ENCODE measurements at places on chromosomes 1 and 21.

DNA sequence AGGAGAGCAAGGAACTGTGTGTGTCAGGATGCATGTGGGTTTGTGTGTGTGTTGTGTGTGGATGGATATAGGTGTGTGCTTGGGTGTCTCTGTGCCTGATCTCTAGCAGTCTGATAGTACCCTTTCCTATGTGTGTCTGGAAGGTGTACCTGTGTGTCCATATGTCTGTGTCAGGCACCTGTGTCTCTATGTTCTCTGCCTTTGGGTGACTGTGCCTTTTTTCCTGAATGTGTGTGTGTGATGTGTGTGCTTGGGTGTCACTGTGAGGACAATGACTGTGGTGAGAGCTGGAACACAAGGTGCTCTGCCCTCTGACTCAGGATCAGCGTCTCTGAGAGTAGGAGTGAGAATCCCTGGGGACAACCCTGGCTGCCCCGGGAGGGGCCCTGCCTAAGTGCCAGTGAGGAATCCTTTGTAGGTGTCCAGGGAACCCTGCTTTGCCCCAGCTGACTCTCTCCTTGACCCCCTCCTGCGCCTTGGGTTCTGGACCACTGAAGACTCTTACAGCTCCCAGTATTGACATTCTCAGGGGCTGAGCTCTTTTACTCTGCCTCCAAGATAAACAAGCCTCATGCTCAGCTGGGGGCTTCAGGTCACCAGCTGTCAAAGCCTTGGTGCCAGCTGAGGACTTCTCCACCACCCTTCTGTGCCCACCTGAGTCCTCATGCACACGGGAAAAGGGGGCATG, 735 bp upstream of the EFNA3 start:
- no peak for DNase-seq

DNA sequence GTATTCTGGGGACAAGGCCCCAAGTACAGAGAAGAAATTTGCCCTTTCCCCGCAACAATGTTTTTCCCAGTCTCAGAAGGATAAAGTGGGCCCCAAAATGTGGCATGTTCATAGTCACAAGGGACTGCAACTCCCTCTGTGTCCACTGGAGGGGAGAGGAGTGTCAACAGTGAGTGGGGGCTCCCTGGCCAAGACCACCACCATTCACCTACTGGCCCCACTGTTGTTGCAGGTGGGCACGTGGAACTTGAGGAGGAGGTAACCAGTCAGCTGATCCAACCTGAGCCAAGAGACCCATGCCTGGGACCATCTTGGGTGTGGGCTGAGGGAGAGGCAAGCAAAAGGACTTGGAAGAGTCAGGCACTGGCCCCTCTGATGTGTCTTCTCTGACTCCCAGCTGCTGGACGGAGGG, 777 bp downstream of the NUDT17 start:
- DNase-seq = no peak

DNA sequence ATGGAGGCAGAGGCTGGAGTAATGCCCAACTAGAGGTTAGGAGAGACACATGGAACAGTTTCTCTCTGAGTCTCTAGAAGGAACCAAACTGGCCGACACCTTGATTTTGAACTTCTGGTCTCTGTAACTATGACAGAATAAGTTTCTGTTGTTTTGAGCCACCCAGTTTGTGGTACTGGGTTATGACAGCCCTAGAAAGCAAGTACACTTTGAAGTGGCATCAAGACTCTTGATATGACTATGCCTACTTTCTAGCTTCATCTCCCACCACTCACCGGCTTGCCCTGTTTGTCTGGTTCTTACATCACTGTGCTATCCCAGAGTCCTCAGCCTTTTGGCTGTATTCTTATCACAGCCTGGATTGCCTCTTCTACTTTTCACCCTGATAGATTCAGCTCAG, 230.3 kb upstream of the USP24 start:
- DNase-seq = no peak

GRCh38 chr1:180003026-180003695, 48.6 kb downstream of the CEP350 start:
- DNase-seq = no peak

DNA sequence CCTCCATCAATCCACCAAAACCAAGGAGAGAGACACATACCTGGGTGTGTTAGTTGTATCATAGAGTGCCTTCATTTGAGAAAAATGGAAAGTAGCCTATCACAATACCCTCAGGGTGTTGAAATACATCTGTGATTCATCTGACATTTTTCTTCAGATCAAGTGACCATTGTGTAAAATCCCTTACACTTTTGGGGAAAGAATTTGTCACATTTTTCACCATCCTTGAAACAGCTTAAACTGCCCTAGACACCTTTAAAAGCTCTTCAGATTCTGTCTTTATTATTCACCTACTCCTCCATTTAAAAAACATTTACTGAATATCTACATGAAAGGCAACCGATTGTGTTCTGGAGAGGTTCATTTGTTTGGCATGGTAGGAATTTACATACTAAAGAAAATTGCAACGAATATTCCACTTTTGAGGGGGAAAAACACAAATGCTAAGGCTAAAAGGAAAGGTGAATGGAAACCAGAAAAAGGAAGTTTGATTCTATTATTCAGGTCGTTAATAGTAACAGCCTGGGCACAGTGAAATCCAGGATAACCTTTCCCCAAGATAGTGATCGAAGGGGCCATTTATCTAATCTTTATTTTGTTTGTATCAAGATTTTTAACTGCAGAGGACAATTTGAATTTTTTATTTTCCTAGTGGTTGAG, 70.4 kb upstream of the SAMSN1 start:
- DNase-seq = no peak

- DNase-seq = no peak
These were observed 388.5 kb downstream of the OMA1 start for GRCh38 chr1:58158016-58158415.

- no peak for DNase-seq
These were observed 7.0 kb upstream of the TRIM45 start for GRCh38 chr1:117128323-117129079.

DNA sequence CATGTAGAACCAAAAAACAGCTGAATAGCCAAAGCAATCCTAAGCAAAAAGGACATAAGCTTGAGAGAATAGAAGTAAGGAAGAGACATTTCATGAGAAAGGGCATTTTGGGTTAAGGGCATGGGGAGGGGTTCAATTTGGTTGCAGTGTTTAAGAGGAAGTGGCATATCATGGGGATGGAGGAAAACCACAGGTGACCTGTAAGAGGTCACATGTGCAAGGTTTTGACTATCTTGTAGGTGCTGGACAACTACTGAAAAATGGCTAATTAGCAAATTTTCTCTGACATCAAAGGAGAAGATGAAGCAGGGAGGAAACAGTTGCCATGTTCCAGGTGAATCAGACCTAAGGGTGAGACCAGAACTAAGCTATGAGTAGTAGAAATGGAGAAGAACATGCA, 31.3 kb upstream of the ROR1 start:
- DNase-seq = no peak

DNA sequence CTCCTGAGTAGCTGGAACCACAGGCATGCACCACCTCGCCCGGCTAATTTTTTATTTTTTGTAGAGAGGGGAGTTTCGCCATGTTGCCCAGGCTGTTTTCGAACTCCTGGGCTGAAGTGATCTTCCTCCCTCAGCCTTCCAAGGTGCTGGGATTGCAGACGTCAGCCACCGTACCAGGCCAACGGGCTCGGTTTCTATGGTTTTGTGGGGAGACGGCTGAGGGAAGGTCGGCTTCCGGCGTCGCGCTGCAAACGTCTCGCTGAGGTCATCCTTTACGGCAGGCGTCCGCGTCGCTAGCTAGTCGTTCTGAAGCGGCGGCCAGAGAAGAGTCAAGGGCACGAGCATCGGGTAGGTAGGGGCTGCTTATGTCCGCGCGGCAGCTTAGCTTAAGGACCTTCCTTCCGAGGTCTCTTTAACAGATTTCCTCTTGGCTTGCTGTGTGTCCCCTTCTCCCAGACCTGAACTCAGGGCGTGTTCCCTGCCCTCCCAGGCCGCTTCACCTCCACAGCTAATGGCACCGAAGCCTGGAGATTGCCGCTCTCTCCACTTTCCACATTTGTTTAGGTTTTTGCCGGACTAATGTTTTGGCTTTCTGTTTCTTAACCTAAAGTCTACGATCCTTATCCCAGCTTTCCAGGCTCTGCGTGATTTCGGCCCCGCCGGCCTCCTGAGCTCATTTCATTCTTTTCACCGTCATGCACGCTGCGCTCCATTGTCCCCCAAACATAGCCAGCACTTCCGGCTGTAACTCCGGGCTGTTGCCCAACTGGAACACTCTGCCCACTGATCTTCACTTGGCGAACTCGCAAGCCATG, at the start of gene NDUFS5:
TSS of gene NDUFS5 (plus strand) at position 300 of the 815 bp plus-strand sequence. CDS start 2,375 bp downstream, outside the sequence.
- DNase-seq = peak; percentile 72

- no peak for DNase-seq
These were observed 27.1 kb upstream of the SAMSN1 start for GRCh38 chr21:14573244-14573643.

- DNase-seq = no peak
These were observed 2.7 kb downstream of the IL10RB start for GRCh38 chr21:33268737-33269441.
